ENCODE measurements at places on chromosomes 6 and 20.

- peak; percentile 73 for DNase-seq
These were observed 17.4 kb downstream of the RCAN2 start for GRCh38 chr6:46473881-46474280.

DNA sequence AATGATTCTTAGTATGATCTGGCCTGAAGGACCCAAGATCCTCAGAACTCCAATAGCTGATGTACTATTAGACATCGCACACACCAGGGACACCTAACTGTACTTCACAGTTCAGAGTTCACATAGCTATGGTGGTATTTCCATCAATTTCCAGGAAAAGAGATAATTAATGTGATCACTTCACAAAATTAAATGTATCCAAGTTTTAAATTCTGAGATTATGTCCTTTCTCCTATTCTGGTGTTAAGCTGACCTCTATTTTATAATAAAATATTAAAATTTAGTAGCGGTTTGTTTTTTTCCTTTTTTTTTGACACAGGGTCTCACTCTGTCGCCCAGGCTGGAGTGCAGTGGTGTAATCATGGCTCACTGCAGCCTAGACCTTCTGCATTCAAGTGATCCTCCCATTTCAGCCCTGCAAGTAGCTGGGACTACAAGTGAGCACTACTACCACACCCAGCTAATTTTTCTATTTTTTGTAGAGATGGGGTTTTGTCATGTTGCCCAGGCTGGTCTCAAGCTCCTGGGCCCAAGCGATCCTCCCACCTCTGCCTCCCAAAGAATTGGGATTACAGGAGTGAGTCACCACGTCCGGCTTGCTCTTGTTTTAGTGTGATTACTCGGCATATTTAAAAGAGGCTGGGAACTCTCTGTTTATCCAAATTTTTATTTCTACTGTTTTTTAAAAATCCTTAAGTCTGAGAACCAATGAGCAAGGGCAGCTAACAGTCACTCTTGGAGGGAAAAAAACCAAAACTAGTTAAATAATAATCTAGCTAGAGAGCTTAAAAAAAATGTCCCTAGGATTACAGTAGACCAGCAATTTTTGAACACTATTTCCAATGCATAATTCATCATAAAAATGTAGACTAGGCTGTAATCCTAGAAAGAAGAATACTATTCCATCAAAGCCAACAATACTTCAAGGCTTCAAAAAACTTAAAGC lies 16.0 kb downstream of the KIF13A start:
- DNase-seq = peak; percentile 75

- peak; percentile 65 for DNase-seq
These were observed 217.6 kb upstream of the PDE10A start for GRCh38 chr6:165880686-165881085.

GRCh38 chr20:11260611-11261010 lies 586.8 kb upstream of the JAG1 start:
- peak; percentile 27 for DNase-seq

- DNase-seq = no peak
These were observed 339.1 kb downstream of the FRK start for GRCh38 chr6:115721564-115721963.

DNA sequence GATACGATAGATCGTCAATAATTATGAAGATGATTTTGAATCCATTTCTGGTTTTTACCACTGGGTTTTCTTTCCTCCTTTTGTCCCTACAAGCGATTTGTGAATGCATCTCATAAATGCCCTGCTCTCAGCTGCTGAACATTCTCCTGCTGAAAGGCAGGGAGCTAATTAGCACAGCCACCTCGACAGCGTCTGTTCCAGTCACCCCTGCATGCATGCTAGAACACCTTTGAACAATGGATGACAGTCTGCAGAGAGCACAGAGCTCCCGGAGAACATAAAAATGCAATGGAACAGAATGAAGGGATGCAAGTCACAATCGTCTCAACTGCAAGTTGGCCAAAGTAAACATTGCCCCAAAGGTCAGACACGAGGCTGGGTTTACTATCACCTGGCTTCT lies 105.8 kb downstream of the SLC35B3 start:
- DNase-seq = no peak

- no peak for DNase-seq
These were observed 148.1 kb downstream of the ZFAND3 start for GRCh38 chr6:37967651-37968050.

DNA sequence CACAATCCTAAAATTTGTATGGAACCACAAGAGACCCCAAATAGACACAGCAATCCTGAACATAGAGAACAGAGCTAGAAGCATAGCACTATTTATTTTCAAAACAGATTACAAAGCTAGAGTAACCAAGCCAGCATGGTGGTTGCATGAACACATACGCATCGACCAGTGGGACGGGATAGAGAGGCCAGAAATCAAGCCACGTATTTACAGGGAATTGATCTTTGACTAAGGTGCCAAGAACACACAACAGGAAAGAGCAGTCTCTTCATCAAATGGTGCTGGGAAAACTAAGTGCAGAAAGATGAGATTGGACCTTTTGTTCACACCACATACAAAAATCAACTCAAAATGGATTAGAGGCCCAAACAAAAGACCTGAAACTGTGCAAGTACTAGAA lies 21.1 kb downstream of the TTLL2 start:
- no peak for DNase-seq

DNA sequence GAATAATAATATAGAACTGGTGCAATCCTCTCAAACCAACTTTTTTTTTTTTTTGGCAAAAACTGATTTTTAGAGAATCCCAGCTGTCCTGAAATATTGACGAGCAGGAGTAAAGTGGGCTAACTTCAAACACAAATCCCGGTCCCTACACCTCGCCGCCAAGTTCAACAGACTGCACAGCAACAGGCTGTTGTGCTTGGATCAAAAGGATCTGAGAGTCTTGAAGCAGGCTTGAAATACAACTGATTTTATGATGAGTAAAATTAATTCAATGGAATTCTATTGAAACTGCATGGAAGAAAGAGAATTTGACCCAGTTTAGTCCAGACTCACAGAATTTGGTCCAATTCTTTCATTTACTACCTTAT lies 172.1 kb downstream of the FOXC1 start:
- no peak for DNase-seq

DNA sequence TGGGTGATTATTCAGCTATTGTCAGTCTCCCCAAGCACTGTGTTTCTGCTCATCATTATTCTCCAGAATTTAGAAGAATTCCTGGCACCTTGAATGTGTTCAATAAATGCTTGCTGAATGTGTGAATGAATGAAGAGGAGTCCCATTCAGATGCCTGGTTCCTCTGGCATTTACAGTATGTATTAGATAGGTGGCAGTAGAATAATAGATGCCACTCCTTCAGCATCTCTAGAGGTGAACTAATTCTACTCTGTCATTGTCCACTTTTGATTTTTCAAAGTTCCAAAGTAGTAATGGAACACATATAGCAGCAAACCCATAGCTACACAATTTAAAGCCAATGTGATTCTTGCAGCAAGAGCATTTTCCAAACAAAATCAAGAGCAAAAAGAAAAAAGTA lies 118.9 kb upstream of the CEP162 start:
- peak; percentile 7 for DNase-seq

DNA sequence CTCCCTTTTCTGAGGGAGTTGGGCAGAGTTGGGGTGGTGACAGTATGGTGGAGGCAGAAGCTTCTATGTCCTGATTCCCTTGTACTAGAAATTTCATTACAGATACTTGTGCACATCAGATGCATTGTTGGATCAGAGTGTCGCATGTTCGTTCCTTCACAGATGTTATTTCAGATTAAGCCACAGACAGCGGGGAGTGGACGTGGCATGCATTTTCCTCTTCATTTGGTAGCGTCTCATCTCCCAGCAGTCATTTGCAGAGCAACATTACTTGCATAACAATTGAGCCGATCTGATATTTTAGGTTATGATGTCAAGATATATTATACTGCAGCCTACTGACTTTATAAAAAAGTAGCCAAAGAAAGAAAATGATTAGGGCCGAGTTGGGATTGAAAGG lies 261.6 kb upstream of the SASH1 start:
- DNase-seq = no peak

DNA sequence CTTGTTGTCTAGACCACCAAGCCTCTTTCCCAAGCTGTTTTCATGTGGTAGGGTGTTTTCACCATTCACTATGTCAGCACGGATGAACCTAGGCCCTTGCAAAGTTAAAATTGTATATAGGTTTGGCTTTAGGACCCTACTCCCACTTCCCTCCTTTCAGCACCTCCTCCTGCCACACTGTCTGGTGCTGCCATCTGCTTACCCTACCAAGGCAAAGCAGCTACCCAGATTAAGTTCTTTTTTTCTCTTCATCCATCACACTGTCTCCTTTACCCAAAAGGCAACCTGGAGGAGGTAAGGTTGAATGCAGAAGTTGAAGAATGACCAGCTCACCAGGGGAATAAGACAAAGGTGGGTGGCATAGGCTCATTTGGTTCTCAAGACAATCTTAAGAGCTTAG lies 184.0 kb downstream of the CDC5L start:
- no peak for DNase-seq

DNA sequence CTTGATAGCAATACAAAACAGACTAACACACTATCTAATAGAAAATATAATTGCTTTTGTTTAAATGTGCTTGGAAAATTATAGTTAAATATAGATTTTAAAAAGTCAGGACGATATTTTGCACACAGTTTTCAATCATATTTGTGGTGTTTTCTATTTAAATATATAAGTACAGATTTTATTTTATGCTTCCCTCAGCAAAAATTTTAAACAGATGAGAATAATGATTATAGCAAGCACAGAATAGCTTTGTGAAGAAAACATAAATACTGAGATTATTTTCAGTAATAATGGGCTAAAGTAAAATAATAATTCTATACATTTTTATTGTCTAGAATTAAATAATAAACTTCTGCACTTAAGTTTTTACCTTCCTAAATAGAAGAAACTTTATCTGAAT lies 809.4 kb downstream of the PHF3 start:
- DNase-seq = no peak

DNA sequence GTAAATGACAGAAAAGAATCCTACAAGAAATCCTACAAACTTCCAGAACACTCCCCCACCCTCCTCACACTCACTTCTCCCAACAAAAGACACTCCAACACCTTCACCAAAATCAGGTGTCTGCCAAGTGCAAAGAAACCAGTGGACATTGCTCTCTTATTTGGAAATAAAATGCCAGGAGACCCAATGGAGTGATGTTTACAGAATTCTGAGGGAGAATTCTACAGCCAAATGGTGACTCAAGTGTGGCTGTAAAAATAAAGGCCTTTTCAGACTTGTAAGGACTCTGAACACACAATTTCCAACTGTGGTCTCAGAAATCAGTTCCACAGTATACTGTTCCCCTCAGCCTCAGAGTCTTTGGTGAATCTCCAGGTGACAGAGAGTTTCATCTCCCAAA lies 109.6 kb upstream of the CARMIL1 start:
- DNase-seq = peak; percentile 44

DNA sequence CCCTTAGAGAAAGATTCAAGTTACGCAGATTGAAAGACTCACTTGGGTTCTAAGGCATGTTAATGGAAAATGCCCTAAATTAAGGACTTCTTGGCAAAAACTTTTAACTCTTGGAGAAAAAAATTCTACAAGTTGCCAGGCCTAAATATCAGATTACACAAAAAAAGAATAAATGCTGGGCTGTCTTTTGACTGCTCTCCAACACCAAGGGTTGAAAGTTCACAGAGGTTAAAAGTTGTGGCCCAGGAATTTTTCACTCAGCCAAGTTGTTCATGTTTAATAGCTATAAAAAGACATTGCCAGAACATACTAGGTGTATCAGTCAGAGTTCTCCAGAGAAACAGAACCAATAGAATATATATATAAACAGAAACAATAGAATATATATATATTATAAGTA lies 268.4 kb upstream of the PRND start:
- DNase-seq = no peak

GRCh38 chr6:100118301-100118700 lies 124.3 kb upstream of the MCHR2 start:
- DNase-seq = no peak

- no peak for DNase-seq
These were observed 8.7 kb downstream of the JAG1 start for GRCh38 chr20:10665027-10665561.

GRCh38 chr6:150543178-150543577 lies 56.5 kb upstream of the PLEKHG1 start:
- DNase-seq = no peak

DNA sequence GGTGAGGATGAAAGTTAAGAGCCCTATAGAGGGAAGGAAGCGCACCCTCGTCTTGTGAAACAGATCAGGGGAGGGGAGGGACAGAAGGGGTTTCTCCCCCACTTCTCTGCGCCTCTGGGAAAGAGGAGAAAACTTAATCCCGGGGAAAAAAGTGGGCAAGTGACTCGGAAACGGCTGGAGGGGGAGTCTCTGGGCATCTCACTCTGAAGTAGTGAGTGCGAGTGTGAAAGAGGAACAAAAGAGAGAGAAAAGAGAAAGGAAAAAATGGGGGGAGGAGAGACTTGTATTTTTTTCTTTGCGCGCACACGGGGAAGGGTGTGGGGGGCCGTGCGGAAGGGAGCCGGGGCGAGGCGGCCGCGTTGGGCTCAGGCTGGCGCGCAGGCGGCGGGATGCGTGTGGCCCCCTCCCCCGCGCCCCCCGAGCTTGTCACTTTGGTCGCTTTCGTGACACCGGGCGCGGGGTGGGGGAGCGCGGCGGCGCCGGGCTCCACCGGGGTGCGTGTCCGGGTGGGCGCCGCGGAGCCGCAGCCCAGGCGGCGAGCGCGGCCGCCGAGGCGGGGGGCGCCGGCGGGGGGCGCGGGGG lies 454 bp downstream of the L3MBTL3 start:
- peak; percentile 12 for DNase-seq

DNA sequence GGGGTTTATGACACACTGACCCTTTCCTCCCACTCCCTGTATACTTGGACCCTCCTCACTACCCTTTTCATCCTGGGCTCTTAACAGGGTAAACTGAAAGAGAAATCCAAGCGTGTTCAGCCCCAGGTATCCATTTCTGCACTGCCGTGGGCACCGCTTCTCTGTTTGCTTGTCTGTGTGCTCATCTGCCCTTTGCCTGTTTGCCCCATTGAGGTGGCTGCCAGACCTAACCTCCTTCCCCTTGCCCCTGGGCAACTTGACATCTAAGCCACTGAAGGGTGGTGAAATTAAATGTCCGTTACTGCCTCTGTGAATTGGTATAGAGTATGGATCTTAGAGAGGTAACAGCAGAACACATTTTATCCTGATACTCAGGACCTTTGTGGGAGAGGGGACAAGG lies 38.7 kb downstream of the ACSS2 start:
- no peak for DNase-seq

GRCh38 chr20:48962421-48962820 lies 40.9 kb downstream of the ARFGEF2 start:
- no peak for DNase-seq

- DNase-seq = no peak
These were observed 40.9 kb downstream of the PDYN start for GRCh38 chr20:1952737-1953530.

GRCh38 chr6:131362070-131362469 lies 211.0 kb upstream of the ARG1 start:
- DNase-seq = no peak

GRCh38 chr6:154206141-154206540 lies 150.5 kb downstream of the IPCEF1 start:
- no peak for DNase-seq

- DNase-seq = peak; percentile 3
These were observed 823 bp downstream of the NHLRC1 start for GRCh38 chr6:18121580-18122127.
